ENCODE measurements at places on chromosomes 5 and 9.

DNA sequence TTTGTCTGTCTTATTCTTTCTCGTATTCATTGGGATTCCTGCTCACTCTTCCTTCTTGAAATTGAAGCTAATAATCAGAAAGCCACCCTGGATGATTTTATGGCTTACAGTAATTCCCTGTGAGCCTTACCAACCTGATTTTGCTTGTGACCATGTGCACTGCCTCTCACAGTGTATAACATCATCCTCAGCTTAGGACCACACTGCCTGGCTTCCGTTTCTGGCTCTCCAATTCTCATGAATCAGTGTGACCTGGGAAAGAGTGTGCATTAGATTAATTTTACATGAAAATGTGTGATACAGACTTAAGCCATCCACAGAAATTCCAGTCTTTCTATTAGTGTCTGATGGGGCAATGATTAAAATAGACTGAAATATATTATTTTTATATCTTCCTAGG, 126.8 kb upstream of the DMRT1 start:
- DNase-seq: peak; percentile 5

- no peak for DNase-seq
These were observed 3.9 kb downstream of the SPARC start for GRCh38 chr5:151682751-151683331.

DNA sequence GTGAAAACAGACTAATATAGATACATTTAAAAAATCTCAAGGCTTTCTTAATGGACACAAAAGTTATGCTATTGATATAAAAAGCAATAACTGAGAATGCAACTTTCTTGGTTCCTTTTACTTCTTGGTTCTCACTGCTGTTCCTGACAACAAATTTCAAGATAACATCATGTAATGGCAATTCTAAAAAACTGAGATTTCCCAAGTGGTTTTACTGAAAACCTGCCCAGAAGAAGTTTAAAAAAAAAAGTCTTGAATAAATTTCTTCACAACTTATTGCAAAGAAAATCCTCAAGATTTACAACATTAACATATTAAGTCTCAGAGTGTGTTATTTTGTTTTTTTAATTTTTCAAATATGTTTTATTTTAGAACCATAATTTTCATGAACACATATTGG, 302.8 kb upstream of the COX7C start:
- no peak for DNase-seq

DNA sequence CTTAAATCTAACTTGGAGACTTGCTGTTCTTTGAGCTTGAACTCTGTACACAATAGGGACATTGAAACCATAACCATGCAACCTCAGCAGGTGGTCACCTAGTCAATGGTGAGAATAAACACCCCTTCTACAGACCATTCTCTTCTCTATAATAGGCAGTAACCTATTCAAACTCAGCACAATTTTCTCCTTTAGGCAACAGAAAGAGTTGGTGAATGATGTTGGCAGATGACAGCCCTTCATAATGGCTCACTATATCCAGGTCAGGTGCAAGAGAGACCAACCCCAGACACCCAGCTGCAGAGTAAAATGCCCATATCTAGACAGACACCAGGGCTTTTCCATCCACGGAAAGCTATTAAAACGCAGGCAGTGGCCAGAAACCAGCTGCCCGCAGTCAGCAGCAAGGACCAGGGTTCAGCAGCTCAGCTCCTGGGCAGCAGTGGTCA, 106.7 kb downstream of the SERINC5 start:
- no peak for DNase-seq

DNA sequence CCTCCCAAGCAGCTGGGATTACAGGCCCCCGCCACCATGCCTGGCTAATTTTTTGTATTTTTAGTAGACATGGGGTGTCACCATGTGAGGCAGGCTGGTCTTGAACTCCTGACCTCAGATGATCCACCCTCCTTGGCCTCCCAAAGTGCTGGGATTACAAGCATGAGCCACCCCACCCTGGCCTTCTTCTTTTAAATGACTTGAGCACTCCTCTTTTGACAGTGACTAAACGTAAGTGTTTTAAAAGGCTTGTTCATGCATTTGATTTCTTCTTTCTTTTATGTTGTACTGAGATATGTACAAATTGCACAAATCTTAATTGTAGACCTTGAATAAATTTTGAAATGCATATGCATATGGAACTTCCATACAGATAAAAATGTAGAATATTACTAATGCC, 337.9 kb downstream of the CETN3 start:
- no peak for DNase-seq

- no peak for DNase-seq
These were observed 156.0 kb downstream of the SLC25A46 start for GRCh38 chr5:110894805-110895204.

GRCh38 chr9:73079326-73079725, 72.3 kb upstream of the ANXA1 start:
- no peak for DNase-seq

DNA sequence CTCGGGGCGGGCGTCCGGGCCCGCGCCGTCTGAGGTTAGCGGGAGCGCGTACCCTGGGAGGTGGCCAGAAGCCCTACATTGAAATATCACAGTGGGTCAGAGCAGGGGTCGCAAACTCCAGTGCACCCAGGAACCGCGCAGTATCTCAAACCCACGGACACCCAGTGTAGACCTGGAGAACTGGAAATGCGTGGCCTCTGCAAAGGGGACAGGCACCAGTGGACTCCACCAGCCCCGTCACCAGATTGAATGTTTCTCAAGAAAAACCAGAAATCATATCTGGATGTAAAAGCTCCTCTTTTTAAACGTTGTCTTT, 117.6 kb upstream of the SMIM23 start:
- no peak for DNase-seq
